Activated CD4-positive, alpha-beta memory T cell treated with anti-CD3 and anti-CD28 coated beads, Interleukin-2, amount 10 ng/mL, durations not matched to agents 7 days and 5 days (primary cell): ENCODE measurements at places on chromosomes 11 and 22.

DNA sequence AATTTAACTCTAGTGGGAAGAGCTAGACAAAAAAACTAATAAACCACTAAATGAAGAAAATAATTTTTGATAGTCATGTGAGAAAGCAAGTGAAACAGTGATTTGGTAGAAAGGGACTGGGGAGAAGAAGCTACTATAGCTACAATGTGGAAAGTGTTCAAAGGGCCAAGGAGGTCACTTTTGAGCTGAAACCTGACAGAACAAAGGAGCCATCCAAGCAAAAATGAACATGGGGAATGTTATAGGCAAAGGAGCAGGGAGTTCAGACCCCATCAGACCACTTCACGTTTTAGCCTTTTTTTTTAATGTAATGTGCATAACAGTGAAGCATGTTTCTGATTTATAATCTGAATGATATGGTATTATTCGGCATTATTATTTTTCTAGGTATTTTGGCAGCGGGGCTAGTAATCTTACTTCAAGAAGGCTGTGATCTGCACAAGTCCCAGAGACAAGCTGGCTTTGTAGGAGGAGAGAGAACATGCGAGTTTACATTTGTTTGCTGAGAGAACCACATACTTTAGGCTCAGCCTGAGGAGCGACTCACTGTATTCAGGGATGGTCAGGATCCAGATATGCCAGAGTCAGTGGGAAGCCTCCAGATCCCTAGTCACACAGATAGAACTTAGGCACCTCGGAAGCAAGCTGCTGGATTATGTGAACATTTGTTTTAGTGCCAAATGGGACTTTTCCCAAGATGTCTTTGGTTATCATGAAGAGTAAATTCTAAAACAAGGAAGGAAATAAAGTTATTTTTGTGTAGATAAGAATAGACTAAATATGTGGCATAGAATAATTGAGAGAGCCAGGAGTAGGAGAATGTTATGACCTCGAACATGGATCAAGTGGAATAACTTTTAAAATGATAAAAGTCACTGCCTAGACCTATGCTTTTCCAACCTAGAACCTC is 118.6 kb downstream of the TRIM44 start:
- DNase-seq: no peak

- DNase-seq: no peak
Observed at GRCh38 chr11:122287401-122287800, 171.4 kb upstream of the BLID start.

- peak; percentile 36 for DNase-seq
Observed at GRCh38 chr11:87022254-87022653, 15.5 kb upstream of the TMEM135 start.

DNA sequence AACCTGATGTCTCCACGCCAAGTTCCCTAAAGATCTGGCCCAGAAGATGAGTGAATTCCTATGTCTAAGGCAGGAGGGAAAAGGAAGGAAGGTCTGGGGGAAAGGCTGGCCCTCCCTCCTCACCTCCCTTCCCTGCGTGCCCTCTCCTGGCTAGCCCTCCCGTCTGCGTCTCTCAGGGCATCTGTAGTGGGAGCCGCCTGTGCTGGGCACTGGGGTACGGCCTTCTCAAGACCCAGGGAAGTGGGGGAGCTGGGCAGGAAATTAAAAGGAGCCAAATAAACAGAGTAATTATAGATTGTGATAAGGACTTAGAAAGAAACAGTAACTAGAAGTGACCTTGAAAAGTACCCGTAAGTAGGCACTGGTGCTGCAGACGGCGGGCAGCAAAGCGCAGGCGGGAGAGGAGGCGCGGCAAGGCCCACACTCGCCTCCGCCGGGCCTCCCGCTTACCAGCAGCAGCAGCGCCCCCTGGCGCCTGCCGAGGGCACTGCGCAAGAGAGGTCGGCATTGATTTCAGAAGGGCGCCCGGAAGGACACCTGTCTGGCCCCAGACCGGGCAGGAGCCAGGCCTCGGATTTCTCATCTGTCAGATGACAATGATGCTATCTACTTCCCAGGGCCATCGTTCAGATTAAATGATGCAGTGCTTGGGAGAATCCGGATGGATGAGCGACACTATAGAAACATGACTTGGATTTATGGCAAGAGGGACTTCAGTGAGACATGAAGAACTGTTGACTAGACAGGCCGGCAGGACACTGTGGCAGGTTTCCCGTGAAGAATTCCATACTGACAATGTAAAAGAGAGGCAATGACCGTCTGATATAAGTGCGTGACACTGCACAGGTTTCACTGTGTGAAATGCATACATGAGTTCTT is 7.3 kb downstream of the KCNJ1 start:
- peak; percentile 82 for DNase-seq

DNA sequence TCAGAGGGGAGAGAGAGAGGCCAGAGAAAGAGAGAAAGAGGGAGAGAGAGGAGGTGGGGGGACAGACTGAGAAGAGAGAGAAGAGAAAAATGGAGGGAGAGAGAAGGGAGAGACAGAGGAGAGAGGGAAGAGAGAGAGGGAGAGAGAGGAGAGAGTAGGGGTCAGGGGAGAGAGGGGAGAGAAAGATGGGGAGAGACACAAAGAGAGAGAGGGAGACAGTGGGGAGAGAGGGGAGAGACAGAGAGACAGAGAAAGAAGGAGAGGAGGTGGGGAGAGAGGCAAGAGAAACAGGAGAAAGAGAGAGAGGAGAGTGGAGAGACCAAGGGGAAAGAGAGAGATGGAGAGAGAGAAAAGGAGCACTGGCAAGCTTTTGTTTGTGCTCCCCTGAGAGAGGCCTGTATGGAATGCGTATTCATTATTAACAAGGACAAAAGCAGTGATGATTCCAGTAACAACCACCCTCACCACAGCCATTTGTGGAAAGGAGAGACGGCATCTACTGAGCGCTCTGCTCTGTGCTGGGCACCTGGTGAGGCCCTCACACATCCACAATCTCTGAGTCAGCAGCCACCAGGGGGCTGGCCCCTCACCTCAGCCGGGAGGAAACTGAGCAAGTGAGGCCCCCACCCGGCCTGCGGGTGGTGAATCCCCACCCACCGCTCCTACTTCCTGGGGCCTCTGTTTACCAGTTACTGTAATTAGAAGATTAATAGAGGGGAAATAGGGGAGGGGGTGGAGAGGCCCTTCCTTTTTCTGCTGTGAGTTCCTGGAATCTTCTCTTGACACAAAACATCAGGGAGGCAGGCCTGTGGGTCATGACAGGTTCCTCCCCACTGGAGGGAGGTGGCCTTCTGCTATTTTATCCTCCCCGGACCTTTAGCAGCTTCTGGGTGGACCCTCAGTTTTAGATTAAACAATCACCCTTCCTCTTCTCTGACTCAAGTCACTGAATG is 14.6 kb upstream of the MIAT start:
- DNase-seq: peak; percentile 89

- no peak for DNase-seq
Observed at GRCh38 chr22:37470087-37470445, 16.1 kb downstream of the MFNG start.

GRCh38 chr22:34344702-34345101 is 424.4 kb upstream of the LARGE1 start:
- DNase-seq: no peak

DNA sequence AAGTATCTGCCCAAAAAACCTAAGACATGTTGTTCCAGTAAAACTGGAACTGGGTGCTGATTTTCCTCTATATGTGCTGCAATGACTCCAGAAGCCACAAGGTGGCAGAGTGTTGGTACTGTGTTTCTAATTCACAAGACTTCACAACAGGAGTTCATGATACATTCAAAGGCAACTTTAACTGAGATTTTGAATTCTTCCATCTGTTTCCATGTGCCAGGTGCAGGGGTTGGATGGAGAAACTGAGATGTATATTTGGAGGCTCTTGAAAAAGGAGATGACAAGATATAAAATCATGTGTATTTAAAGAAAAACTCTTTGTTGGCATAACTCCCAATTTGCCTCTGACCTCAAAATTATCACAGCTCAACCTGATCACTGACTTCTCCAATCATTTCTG is 1098.6 kb upstream of the CCDC90B start:
- DNase-seq: peak; percentile 20

DNA sequence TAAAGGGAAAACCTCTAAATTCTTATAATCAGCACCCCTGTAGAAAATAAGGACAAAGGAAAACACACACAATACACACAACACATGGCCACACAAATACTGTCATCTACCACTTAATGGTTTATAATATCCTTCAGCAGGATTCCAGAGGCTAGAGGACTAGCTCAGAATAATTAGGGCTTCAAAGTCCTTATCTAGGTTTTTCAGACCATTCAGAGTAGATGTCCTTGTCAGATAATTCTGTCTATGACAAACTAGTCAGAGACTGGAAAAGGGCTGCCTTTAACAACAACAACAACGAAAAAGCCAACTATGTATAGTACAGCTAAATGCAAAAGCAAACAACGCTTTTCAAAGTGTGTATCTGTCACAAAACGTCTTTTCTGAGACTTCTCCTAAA is 456.5 kb upstream of the CNTN5 start:
- DNase-seq: no peak

DNA sequence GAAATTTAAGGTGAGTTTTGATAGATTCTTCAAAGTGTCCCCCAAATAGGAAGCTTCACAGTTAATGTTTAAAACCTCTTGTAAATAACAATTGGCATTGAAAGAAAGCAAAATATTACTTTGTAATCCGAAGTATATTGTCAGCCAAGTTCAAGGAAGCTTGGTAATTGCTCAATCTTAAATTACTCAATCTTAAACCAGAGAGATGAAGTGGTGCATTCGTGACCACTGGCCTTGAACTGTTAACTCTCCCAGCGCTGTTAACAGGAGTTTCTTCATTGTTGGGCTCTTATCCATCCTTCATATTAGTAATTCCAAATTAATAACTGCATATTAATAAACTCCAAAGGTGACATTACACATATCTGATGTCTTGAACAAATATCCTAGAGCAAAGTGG is 20.6 kb upstream of the FDX1 start:
- DNase-seq: no peak

DNA sequence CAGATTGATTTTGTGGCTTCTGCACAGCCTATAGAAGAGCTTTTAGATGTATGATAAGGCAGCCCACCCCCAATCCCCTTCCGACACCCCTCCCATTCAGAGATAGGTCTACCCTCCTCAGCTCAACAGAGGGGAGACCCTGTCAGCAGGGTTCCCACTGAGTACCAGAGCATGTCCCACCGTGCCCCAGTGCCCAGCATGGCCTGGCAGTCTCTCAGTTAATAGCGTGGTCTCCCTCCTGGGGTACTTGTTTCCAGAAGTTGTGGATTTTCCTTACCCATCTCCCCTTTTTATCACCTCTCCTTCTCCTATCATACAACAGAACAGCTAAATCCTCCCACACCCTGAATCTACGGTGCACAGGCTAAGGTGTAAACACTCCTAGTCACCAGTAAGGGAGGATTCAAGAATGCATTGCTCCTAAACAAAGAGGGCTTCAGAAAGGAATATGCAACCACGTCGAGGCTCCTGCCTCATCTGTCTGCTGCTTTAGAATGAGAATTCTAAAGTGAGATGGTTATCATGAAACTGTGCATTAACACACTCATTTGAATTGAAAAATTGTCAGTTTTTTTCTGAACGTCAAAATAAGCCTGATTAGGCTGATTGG is 6.7 kb downstream of the PLAAT2 start:
- DNase-seq: no peak

- no peak for DNase-seq
Observed at GRCh38 chr11:83206221-83206620, 12.7 kb downstream of the ANKRD42 start.

GRCh38 chr11:44988111-44988510 is 37.4 kb upstream of the TP53I11 start:
- no peak for DNase-seq

DNA sequence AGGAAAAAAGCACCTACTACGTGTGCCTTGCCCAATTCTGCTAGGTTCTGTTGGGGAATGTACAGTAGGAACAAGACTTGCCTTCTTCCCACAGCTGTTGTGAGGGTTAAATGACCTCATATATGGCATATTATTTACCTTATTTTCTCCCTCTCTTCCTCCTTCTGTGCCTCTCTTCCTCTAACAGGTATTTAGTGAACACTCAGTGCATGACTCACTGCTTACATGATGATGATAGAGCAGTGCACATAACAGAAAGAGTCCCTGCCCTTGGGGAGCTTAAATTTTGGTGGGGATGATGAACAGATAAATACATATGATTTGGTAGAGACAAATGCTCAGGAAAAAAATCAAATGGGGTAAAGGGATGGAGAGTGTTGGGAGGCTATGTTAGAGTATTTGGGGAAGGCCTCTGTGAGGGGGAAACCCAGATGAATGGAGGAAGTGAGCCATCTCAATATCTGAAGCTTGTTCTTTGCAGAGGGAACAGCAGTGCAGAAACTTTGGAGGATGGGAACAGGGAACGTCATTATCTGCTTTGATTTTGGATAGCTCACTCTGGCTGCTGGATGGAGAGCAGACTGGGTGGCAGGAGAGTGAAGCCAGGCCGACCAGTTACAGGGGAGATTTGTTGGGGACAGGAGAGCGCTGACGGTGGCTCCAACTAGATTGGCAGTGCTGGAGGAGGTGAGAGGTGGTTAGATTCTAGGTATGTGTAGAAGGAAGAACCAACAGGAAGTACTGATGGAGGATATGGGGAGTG is 95.5 kb upstream of the TENM4 start:
- DNase-seq: no peak

DNA sequence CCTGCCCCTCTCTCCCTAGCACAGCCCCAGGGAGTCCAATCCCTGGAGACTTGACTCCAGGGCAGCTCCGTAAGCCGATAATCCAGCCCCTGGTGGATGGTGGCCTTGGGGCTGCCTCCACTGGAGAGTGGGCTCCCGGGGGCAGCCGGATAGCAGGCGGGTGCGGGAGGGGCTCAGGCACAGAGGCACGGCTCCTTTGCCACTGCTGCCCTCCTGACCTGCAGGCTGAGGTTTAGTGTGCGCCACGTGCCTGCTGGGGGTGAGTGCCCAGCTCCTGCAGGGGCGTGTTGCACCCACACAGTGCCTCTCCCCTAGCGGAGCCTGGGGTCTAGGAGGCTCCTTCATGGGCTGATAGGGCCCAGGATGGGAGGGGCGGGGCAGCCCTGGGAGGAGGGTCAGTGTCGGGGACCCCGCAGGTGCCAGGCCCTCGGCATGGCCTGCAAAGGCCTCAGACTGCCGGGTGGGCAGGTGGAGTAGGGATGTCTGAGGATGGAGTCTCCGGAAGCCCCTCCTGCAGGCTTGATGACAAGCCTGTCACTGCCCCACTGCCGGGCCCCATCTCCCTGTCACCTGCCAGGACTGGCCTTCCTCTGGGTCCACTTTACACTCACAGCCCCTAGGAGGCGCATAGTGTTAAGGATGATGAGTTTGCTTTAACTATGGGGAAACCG is 5.6 kb downstream of the DUSP8 start:
- no peak for DNase-seq

DNA sequence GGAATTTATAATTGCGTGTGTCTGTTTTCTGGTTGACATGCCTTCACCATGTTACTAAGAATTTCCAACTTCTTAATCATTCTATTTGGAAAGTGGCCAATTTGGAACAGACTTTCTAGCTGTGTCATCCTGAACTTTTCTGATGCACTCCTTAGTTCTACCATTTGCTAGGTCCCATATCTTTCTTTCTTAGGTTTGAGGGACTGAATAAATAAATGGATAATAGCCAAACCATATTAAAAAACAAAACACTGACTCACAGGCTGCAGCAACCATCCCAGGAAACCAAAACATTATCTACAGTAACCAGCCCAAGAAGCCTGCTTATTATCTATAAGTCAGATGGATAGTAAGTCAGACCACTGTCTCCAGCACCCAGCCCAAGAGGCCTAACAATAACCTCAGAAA is 57.5 kb upstream of the PLET1 start:
- DNase-seq: no peak
